ENCODE measurements at places on chromosomes 6 and 20. TPM values are rescaled to one million over a fixed set of nuclear protein-coding genes. Genes with fewer than 3 reads are reported as not detected.

NT5DC1 gene
- 54.8 TPM for total RNA-seq

MAFB gene
- total RNA-seq = 1.8 TPM

- H3K27ac ChIP-seq = no peak overlapping the region
- H3K36me3 ChIP-seq = no peaks in the 10 kb centered on the region
- no peak overlapping the region for H3K4me3 ChIP-seq
- H3K27me3 ChIP-seq = no peaks in the 10 kb centered on the region
These were observed 91.9 kb downstream of the MYLK4 start for GRCh38 chr6:2658788-2659187.

DNA sequence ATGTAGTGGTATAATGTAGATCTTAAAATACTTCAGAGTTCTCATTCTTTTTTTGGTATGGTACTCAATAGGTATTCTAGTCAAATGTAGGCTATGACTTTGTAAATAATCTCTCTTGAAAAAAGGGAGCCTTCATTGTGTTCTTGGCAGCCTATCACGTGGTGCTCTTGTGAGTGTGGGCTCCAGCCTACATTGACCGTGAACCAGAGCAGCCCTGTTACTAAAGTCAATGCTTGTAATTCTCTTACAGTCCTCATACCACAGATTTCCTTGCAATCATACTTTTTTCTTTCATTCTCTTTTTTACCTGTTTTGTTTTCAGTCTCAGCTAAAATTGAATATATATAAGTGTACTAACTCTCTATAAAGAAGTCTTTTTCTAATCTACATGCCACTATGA is 31.1 kb downstream of the ARID1B start:
- H3K4me1 ChIP-seq = peaks cover 54% of the 10 kb centered on the region
- no peak overlapping the region for H3K4me3 ChIP-seq
- no peaks in the 10 kb centered on the region for H3K27me3 ChIP-seq
- no peak for DNase-seq
- H3K27ac ChIP-seq = peak overlapping the region; percentile 48

DNA sequence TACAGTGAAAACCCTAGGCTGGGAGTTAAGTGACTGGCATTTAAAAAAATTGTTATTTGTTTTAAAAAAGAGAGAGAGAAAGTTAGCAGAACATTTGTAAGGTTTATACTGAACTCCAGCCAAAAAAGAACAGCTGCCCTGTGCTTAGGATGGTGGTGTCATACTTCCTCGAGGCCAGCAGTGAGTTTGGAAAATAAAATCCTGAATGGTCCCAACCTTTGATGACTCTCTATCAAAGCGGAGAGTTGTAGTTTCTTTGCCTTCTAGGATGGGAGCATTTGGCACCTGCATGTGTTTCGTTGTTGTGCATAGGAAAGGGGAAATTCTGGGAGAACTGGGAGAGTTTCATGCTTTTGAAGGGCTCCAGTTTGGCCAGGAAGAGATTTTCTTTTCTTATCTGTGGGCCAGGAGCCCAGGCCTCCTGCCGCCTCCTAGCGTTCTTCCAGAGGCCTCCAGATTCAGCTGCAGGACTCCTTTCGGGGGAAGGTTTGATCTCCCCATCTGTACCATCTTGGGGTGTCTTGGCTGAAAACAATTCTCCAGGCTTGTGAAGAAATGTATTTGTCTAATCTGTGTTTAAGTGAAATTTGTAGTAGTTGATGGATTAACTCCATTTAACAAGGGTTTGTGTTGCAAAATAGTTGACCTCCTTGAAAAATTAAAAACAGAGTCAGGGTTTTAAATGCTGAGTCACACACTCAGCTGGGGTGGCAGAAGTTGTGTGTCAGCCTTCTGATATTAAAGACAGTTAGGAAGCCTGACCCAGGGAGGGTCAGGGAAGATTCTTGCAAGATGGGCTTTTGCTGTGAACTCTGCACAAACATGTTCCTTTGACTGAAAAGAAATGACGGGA is 63.4 kb downstream of the TXNDC5 start:
- H3K27me3 ChIP-seq = no peaks in the 10 kb centered on the region
- no peaks in the 10 kb centered on the region for H3K36me3 ChIP-seq
- H3K4me3 ChIP-seq = no peak overlapping the region
- no peaks in the 10 kb centered on the region for H3K4me1 ChIP-seq
- no peak overlapping the region for H3K27ac ChIP-seq

DNA sequence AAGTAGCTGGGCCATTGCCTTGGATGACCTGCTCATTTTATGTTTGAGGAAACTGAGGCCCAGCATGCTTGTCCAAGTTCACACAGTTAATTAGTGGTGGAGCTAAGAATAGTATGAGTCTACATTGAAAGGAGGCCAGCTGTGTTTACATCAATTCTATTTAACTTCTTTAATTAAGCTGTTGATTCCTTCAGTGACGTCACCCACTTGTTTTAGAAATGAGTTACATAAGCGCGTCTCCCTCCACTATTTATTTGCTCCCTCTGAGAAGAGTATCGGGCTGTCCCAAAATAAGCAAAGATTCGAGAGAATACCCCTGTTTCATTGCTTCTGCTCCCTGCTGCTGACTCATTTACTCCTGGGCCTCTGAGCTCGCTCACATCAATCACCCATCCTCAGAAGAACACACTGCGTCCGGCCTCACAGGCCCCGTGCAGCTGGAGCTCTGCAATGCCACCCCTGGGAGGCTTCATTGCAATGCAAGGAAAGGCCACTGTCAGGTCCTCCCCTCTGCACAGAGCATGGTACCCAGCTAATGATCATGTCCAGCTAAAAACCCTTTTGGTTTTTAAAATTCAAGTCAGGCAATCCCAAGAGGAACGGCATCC is 74.8 kb upstream of the BMP2 start:
- H3K4me1 ChIP-seq = no peaks in the 10 kb centered on the region
- no peaks in the 10 kb centered on the region for H3K27me3 ChIP-seq
- no peak for DNase-seq
- H3K27ac ChIP-seq = no peak overlapping the region
- no peak overlapping the region for H3K4me3 ChIP-seq

GRCh38 chr20:19478320-19478895 is 266.0 kb downstream of the SLC24A3 start:
- H3K27ac ChIP-seq = no peak overlapping the region
- H3K4me1 ChIP-seq = no peaks in the 10 kb centered on the region
- DNase-seq = no peak
- no peak overlapping the region for H3K4me3 ChIP-seq
- H3K27me3 ChIP-seq = no peaks in the 10 kb centered on the region

All from B cell (primary cell).